ENCODE measurements at places on chromosomes 7 and 10. TPM values are rescaled to one million over a fixed set of nuclear protein-coding genes. Genes with fewer than 3 reads are reported as not detected.

GRCh38 chr10:128068398-128069285 lies 57.6 kb downstream of the MKI67 start:
- no peak for DNase-seq

GRCh38 chr7:122616951-122617350 lies 82.0 kb downstream of the RNF133 start:
- DNase-seq: no peak

DNA sequence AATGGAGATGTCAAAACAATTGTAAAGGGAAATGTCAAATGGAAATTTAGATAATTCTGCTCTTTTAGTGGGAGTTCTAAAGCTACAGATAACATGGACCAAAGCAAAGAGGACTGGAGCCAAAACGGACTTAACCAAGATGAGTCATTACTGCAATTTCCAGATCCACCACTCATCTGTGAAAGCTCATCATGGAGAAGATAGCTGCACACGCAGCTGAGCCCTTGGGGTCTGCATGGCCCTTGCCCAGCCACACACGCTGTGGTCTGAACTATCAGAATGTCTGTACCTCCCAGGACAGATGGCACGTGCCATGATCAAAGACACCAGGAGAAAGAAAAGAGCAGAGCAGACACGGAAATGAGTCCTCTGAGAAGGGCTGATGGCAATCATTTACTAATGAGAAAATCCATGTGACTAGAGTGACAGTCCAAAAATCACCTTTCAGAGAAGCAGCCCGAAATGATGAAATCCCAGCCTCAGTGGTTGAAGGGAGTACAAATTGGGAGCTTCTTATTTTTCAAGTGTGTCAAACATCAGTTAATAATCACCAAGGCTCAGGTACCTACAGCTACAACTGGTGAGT lies 177.9 kb upstream of the MGMT start:
- no peak for DNase-seq

DNA sequence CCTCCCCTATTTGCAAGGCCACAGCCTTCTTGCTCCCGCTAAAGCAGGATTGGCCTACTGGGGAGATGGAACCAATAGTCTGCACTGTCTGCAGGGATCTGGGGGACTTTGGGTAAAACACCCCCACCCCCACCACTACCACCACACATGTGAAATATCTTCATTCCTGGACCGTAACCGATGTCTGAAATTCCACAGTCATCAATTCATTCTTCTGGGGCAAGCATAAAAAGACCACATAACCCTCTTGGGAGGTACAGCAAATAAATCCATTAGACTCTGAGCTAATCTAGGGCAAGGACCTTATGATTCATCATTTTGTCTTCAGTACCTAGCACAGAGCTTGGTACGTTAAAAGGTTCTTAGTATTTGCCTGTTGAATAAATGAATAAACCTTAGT lies 307.8 kb downstream of the GPAM start:
- DNase-seq: no peak

DNA sequence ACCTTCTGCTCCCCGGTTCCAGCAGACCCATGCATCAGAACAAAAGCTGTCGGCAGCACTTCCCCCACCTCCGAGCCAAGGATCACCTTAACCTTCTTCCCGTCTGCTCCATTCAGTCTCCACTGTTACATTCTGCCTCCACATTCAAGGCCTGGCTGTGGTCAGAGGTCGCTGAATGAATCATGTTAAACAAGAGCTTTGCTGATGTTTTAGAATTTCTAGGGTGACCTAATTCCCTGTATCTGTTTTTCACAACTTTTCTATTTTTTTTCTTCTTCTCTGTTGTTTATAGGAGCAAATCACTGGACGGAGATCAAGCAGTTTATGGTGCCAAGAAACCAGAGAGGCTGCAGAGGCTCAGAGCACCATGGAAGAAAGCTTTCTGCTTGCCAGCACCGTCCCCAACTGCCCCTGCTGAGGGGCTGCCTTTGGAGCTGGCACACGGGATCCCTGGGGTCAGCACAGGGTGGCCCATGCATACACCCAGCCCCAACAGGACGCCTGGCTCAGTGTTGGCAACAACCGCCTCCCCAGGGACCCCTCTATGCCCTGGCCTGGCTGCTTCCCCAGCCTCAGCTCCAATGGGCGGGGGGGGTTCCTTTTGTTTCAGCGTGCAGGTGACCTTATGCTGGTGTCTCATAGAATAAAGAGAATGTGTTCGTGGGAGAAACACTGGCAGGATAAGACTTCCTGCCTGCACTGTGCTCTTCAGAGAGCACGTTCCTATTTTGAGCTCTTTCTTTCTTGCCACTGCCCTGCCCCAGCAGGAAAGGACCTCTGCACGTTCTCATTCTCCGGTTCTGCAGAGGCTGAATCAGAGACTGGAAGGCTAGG lies 182.7 kb upstream of the LYZL2 start:
- DNase-seq: no peak

DNA sequence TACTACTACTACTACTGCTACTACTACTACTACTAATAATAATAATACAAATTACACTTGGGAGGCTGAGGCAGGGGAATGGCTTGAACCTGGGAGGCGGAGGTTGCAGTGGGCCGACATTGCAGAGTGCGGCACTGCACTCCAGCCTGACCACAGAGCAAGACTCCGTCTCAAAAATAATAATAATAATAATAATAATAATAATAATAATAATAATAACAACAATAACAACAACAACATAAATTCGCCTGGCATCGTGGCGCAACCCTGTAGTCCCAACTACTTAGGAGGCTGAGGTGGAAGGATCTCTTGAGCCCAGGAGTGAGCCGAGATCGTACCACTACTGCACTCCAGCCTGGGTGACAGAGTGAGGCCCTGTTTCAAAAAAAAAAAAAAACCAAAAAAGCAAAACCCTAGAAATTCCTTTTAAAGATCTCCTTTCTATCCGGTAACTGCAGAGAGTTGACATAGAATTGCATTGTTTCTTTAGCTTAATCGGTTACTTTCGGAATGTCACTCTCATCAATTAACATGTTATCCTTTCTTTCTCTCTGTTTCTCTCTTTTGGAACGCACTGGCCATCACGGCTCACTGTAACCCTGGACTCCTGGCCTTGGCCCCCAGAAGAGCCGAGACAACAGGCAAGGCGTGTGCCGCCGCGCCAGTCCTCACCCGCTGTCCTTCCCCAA lies 972 bp downstream of the PHYH start:
- no peak for DNase-seq

DNA sequence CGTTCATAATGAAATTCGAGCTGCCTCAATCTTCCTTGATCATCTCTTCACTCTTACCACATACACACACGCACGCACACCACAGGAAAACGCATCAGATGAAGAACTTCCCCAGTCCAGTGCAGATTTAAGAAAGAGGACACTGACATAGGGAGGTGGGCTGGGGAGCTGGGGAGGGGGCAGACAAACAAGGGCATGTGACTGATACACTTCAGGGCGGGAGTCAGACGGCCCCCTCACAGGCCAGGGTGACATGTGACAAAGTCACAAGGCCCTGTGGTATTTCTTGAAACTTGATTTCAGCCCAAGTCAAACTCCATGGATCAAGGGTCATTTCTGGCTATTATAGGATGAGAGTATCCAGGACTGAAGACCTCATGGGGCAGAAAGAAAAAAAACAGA lies 82.6 kb downstream of the KCNMA1 start:
- DNase-seq: no peak

- DNase-seq: no peak
Measured at GRCh38 chr10:114548662-114549061, 109.4 kb downstream of the ABLIM1 start.

GRCh38 chr10:72886621-72887020 lies 6.9 kb upstream of the OIT3 start:
- no peak for DNase-seq

- DNase-seq: no peak
Measured at GRCh38 chr10:108721874-108722273, 1201.4 kb downstream of the XPNPEP1 start.

DNA sequence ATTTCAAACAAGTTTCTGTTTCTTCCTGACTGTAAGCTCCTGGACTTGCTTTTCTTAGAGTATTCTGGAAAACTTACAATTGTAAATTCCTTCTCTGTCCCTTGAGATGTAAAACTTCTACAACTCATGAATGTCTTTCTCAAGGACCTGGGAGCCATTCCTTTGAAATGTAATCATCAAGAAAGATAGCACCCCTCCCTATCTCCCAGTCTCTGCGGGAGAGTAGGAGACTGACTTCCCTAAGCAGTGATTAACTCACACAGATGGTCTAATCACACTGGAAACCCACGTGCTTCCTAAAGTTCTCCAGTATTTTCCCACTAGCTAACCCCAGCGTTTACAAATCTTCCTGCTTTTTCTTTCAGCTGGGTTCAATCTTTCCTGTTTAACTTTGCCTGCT lies 549.4 kb downstream of the SORCS1 start:
- DNase-seq: no peak

- DNase-seq: no peak
Measured at GRCh38 chr7:116148626-116149025, 61.7 kb upstream of the TES start.

DNA sequence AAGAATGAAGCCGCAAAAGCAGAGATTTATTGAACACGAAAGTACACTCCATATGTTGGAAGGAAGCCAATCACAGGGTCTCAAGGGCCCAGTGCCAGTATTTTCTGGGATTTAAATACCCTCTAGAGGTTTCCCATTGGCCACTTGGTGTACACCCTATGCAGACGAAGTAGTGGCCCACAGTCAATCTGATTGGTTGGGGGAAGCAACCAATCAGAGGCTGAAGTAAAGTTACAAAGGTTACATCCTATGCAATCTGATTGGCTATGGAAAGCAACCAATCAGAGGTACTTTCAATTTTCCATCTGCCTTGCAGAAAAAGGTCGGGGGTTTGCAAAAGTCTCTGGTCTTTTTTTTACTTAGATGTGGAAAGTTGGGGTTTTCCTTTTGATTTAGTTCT lies 481.3 kb upstream of the NRP1 start:
- DNase-seq: no peak

DNA sequence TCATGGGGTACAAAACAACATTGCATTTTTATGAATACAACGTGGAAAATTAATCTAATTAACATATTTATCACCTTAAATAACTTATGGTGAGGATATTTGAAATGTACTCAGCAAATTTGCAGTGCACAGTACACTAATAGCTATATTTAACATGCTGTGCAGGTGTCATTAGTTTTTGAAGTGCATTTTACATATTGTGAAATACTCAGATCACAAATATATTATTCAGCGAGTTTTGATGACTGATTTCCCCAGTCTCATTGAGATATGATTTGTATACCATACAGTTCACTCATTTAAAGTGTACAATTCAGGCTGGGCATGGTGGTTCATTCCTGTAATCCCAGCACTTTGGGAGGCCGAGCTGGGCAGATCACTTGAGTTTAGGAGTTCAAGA lies 59.5 kb downstream of the TET1 start:
- no peak for DNase-seq

GRCh38 chr10:36676321-36676720 lies 449.1 kb upstream of the ANKRD30A start:
- no peak for DNase-seq

DNA sequence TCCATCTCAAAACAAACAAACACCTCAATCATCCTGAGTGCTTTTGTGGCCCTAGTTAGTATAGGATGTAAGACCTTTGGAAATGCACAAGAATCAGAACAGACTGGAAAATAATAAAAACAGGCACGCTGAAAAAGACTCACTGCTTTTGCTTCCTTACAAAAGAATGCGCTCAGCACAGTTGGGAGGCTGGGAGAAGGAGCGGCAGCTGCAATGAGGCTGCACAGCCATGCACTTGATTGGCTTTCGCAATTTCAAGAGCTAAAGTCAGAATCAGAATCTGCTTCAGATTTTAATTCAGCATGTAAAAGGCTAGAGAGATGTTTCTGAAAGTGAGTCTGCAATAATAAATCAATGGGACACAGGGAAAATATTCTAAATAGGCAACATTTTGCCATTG lies 97.2 kb downstream of the FRMD4A start:
- no peak for DNase-seq

DNA sequence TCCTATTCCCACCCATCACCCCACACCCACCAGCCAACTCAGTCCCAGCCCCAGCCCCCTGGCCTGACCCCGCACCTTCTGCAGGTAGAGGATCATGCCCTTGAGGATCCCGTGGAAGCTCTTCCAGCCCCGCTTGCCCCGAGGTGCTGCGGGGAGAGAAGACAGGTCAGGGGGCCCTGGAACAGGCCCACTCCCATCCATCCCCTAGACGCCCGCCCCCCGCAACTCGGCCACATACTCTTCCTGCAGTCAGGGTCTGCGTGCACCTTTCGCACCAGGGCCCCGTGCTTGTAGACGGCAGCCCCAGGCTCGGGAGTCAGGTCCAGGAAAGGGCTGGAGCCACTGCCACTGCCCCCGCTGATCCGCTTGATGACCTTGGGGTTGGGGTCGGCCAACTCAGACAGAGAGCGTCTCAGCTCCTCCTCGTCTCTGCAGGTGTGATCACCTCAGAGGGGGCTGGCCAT lies 9.6 kb downstream of the NFKB2 start:
- DNase-seq: no peak

DNA sequence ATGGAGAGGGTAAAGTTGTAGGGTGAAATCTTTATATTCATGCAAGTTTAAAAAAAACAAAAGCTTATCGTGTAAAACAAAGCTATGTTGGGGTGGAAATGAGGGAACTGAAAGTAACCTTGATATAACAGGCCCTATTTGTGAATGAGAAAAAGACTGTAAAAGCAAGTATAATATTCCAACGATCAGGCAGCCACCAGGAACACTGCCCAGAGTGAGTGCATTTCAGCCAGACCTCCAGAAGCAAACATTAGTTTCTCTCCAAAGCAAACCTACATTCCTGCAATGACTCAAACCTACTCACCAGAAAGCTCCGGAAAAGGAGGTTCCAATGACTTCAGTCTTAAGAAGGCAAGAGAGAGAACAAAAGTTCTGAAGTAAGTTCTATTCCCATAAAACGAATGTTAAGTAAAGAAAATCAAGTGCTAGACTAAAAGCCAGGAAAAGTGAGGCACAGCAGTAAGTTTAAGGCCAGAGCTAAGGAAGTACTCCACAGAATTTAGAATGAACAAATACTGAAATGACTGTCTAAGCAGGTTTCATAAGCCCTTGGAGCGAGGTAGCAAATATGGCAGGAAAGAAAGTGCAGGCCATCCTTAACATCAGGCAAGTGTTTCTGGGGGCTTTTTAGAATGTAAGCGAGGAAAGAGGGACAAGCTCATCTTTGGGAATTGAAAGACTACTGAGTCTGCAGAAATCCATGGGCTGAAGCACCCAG lies 493.1 kb downstream of the XPNPEP1 start:
- no peak for DNase-seq

GRCh38 chr7:140062118-140062527 lies 628 bp downstream of the PARP12 start:
- DNase-seq: no peak

The GPER1 gene
- total RNA-seq: 2.9 TPM

The PRR15 gene
- total RNA-seq: 0.40 TPM

The UTF1 gene
- total RNA-seq: not detected

The CFTR gene
- total RNA-seq: 0.19 TPM

The ARMC3 gene
- total RNA-seq: 0.38 TPM

The AGAP3 gene
- 67.5 TPM for total RNA-seq

The CFAP69 gene
- 3.6 TPM for total RNA-seq

The SEMA3D gene
- total RNA-seq: 1.9 TPM

The ADCYAP1R1 gene
- 1.4 TPM for total RNA-seq

Data from cardiac septum (tissue), 1 donor.